Coronary artery (tissue), 2 donors: ENCODE measurements at places on chromosomes 1 and 21.

DNA sequence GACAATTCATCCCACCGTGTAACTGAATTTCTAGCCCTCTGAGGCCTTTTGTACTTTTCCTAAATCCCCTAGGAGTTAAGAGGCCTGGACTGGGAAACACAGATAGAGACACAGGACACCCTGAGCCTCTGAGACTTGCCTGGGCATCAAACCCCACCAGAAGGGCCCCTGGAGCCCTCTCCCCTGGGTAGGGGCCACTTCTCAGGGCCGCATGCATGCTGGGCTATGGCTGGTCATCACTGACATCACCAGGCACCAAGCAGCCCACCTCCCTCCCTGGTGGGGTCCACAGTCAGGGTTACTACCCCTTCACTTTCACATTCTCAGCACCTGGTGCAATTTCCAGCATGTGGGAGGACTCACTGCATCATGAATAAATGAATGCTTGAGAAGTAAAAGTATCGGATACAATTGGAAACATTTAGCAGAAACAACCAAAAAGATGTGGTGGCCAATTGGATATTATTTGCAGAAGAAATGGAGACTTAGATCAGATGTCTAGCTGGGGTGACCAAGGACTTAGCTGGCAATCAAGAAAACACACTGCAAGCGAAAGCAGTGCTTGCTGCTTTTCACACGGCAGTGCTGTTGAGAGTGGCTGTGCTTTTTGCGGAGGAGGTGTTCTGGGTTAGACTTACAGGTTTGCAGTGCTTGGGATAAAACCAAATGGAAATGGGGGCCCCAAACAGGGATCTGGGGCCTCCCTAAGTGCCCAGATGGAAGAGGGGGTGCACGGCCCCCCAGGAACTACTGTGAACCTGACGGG, 950 bp upstream of the KRTAP10-7 start:
- DNase-seq: no peak

DNA sequence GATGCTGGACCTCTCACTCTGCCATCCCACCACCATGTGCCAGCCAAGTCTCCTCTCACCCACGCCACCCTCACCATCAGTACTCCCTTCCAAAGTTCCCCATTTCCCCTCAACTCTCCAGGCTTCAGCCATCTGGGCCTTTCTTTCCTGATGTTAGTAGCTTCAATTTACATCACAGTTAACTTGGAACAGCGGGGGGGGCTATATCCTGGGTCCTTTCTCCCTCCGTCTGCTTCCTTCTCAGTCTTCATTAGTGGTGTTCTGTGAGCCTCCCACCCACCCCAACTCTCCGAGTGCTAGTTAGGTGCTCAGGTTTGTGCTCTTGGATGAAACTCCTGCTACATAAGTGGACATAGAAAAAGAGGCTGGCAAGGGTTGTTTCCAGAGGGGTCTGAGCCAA, 31.9 kb downstream of the KCNC4 start:
- DNase-seq: no peak

DNA sequence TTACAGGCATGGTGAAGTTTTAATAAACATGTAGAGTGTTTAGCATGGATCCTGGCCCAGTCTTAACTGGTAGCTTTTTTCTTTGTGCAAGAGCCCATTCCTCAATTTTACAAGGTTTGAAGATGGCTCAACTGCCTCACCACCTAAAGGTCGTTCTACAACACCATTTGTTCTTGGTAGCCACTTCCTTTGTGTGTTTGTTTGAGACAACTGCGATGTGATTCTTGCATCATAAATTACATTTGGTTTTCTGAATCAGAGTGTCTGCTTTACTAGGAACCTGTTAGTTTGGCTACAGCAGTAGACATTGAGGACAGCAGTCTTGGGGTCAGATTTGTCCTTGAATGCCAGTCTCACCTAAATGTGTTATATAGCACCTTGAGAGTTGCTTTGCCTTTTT, 3.3 kb downstream of the PLEKHM2 start:
- DNase-seq: no peak

- DNase-seq: no peak
Measured at GRCh38 chr1:64246294-64246917, 43.0 kb downstream of the UBE2U start.

DNA sequence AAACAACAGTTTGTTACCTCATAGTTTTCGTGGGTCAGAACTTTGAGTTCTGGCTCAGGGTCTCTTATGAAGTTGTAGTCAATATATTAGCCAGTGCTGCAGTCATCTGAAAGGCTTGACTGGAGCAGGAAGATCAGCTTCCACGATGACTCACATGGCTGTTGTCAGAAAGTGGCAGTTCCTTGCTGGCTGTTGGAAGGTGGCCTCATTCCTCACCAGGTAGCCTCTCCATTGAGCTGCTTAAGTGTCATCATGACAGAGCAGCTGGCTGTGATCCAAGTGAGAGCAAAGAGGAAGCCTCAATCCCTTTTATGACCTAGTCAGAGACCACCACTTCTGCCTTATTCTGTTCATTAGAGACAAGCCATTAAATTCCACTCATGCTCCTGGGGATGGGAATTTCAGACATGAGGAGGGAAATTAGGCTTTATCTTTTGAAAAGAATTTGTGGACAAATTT, 5.6 kb downstream of the OSBPL9 start:
- peak; percentile 81 for DNase-seq

GRCh38 chr1:214338212-214338611, 57.3 kb downstream of the SMYD2 start:
- DNase-seq: no peak

GRCh38 chr1:174169342-174169741, 10.0 kb downstream of the RABGAP1L start:
- no peak for DNase-seq

DNA sequence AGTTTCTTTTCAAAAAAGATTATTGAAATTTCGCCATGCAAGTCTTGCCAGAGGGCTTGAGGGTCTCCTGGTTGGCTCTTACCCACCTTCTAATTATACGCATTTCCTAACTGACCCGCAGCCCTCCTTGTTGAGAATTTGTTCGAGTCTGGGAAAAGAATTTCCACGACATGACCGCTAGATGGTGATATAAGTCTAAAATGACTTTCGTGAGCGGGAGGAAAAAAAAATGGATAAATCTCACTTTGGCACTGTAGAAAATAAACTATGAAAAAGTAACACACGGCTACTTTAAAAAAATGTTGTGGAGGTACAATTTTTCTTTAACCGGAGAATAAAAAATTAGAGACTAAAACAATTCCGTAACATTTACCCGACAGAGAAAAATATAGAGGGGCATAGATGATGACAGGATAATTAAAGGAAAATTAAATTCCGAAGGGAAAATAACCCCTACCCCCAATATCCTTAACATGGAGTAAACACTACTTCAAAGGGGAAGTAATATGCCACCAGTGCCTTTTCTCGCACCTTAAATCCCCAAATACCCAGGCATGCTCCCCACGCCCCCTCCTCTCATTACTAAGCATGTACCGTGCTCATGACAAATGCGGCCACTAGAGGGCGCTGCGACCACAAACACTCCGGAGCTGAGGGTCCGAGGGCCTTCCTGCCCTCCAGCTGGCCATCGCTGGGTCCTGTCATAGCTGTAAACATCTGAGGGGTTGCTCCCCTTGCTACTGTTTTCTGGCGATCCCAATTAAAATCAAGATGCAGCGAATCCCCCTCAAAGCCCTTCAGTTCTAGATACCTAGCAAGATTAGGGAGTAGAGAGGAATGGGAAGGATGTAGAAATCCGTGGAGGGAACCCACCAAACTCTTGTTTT, 266.9 kb downstream of the ASTN1 start:
- peak; percentile 56 for DNase-seq

GRCh38 chr1:38210021-38210894, 163.7 kb upstream of the POU3F1 start:
- DNase-seq: no peak

- no peak for DNase-seq
Measured at GRCh38 chr1:19424651-19425570, 60.4 kb downstream of the CAPZB start.

- DNase-seq: no peak
Measured at GRCh38 chr1:23502951-23503350, 19.0 kb upstream of the ASAP3 start.

- DNase-seq: no peak
Measured at GRCh38 chr1:226568077-226568831, 19.7 kb downstream of the STUM start.

- no peak for DNase-seq
Measured at GRCh38 chr1:171803045-171803444, 21.6 kb downstream of the METTL13 start.

DNA sequence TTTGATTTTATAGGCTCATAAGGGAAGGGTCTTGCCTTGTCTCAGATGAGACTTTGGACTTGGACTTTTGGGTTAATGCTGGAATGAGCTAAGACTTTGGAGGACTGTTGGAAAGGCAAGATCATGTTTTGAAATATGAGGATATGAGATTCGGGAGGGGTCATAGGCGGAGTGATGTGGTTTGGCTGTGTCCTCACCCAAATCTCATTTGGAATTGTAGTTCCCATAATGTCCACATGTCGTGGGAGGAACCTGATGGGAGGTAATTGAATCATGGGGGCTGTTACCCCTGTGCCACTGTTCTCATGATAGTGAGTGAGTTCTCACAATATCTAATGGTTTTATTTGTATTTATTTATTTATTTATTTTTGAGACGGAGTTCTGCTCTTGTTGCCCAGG, 6.9 kb upstream of the CSDE1 start:
- DNase-seq: no peak

GRCh38 chr1:156766298-156767100, 836 bp upstream of the PRCC start:
- DNase-seq: no peak

DNA sequence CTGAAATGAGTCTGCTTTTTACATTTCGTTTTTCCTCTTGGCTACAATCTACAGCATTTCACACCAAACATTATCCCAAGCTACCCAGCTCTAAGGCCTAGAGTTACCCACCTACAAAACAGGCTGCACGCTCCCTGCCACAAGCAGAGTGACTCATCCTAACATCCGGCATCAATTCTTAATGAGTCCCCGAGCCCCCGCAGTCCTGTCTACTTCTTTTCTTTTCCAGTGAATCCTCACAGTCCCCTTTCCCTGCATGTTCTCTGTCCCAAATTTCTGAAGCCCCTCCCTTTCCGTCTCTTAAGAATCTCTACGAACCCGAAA, 650 bp downstream of the PCNX2 start:
- no peak for DNase-seq

GRCh38 chr1:243270097-243270864, 14.4 kb downstream of the SDCCAG8 start:
- no peak for DNase-seq

DNA sequence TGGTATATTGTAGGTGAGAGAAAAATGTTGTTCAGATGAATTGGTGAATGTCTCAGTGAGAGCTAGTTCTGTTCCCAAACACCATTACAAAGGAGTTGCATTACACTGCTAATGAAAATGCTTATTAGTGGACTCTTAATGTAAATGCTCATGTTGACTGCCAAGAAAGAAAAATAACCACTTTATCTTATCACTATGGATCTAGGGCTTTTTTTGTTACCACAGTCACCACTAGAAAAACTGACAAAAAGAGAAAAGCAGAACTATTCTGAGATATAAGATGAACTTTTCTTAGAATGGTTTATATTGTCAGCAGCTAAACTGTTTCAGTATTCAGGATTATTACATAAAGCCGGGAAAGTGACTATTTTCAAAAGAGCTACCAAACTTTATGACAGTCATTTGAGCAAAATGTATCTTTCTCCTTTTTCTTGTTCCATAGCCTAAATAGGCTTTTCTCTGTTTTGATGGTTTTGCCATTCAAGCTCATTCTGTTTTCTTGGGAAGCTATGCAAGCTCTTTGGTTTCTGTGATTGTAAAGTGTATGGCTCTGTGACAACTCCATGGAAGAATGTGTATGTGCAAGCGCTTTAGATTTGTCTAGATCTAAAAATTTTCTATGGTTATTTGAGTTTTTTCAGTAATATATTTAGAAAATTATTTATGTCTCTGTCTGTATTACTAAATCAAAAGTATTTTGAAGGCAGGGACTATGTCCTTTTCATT, 64.2 kb upstream of the DPH5 start:
- DNase-seq: no peak
